ENCODE measurements at places on chromosomes 4 and X. TPM values are rescaled to one million over a fixed set of nuclear protein-coding genes. Genes with fewer than 3 reads are reported as not detected.

DNA sequence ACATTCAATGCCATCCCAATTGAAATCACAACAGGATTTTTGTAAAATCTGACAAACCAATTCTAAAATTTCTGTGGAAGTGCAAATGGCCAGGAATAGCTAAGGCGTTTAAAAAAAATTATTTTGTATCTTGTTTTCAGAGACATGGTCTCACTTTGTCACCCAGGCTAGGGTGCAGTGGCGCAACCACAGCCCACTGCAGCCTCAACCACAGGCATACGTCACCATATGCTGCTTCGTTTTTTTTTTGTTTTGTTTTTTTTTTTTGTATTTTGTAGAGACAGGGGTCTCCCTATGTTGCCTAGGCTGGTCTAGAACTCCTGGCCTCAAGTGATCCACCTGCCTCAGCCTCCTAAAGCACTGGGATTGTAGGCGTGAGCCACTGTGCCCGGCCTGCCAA is 24.5 kb downstream of the ZNF41 start:
- no peak for DNase-seq

DNA sequence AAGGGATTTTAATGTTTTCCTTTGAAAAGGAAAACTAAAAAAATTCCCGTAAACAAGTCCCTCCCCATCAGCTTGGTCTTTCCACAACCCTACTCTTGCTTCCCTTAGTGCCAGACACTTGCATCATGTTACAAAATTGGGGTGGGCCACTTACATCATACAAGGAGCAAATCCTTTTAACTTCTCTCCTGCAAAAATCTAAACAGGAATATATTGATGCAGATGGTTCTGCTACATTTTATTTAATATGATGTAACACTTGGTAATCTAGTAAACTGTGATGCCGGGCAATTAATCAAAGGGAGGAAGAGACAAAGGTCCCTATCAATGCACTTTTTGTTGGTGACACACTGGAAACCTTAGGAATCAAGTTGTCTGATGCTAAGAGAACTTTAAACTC is 125.3 kb downstream of the UBE2K start:
- DNase-seq, result peak; percentile 24

GRCh38 chr4:3135155-3136011 is 60.9 kb downstream of the HTT start:
- no peak for DNase-seq

GRCh38 chrX:64698317-64698716 is 277.9 kb downstream of the ZC4H2 start:
- no peak for DNase-seq

DNA sequence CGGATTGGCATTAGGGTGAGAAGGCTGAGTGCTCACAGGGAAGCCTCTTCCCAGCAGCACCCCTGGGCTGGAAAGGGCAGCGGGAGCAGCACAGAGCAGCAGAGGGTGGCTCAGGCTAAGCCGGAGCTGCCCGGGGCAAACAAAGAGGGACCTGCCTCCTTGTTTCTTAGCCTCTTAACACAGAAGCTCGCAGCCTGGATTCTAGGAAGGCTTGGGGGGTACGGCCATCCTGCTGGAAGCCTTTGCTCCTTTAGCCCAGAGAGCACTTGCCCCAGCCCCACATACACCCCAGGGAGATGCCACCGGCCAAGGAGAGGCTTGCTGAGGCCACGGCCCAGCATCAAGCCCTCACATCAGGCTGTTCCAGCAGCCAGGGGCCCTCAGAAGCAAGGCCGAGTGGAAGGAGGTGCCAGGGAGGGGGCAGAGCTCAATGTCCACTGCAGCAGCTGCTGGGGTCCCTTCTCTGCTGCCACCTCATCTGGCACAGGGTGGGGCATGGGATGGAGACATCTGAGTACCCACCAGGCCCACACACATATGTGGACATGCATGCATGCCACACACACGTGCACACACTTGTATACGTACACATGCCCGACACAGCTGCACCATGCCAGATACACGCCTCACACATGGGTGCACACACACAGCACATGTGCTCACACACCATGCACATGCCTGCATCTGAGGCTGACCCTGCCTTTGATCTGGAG is 20.3 kb upstream of the SPON2 start:
- DNase-seq, result no peak

GYPB gene
- total RNA-seq, result not detected

SSX1 gene
- not detected for total RNA-seq

TMPRSS11A gene
- not detected for total RNA-seq

SLC6A8 gene
- 57.9 TPM for total RNA-seq

NPY2R gene
- total RNA-seq, result not detected
